ENCODE measurements at places on chromosomes 6 and 20. TPM values are rescaled to one million over a fixed set of nuclear protein-coding genes. Genes with fewer than 3 reads are reported as not detected.

The OPRL1 gene
- not detected for total RNA-seq

The TCF19 gene
- 7.0 TPM for total RNA-seq

The TAGAP gene
- total RNA-seq: not detected

The SEMG1 gene
- total RNA-seq: not detected

The IPCEF1 gene
- not detected for total RNA-seq

The RSPO3 gene
- total RNA-seq: not detected

The NNAT gene
- total RNA-seq: 0.32 TPM

The HLA-DRA gene
- total RNA-seq: not detected

The KIAA0408 gene
- 0.90 TPM for total RNA-seq

The ANGPT4 gene
- not detected for total RNA-seq

The SULF2 gene
- total RNA-seq: 12.3 TPM

The UBR2 gene
- total RNA-seq: 13.6 TPM

The ARMH2 gene
- not detected for total RNA-seq

The STX11 gene
- total RNA-seq: 2.7 TPM

All from cardiac atrium fibroblast (primary cell).